ENCODE measurements at places on chromosomes 11 and 22.

DNA sequence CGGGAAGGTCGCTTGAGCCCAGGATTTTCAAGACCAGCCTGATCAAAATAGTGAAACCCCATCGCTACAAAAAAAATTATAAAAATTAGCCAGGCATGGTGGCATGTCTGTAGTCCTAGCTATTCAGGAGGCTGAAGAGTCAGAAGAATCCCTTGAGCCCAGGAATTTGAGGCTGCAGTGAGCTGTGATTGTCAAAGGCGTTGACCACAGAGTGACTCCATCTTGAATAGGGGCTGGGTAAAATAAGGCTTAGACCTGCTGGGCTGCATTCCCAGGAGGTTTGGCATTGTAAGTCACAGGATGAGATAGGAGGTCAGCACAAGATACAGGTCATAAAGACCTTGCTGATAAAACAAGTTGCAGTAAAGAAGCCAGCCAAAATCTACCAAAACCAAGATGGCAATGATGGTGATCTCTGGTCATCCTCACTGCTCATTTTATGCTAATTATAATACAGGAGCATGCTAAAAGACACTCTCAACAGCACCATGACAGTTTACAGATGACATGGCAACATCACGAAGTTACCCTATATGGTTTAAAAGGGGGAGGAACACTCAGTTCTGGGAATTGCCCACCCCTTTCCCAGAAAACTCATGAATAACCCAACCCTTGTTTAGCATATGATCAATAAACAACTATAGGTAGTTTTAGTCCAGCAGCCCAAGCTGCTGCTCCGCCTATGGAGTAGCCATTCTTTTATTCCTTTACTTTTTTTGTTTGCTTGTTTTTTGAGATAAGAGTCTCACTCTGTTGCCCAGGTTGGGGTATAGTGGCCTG, 2.8 kb upstream of the RDX start:
- no peak for DNase-seq

DNA sequence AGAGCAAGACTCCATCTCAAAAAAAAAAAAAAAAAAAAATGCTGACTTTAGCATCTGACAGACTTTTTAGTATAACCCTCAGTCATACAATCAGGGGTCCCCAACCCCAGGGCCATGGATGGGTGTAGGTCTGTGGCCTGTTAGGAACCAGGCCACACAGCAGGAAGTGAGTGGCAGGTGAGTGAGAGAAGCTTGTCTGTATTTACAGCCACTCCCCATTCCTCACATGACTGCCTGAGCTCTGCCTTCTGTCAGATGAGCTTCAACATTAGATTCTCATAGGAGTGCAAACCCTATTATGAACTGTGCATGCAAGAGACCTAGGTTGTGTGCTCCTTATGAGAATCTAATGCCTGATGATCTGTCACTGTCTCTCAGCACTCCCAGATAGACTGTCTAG, 3.3 kb downstream of the FAM227A start:
- no peak for DNase-seq

GRCh38 chr11:130300567-130300966, 14.2 kb downstream of the ZBTB44 start:
- no peak for DNase-seq

- no peak for DNase-seq
Observed at GRCh38 chr11:70146299-70146698, 56.8 kb upstream of the FADD start.

DNA sequence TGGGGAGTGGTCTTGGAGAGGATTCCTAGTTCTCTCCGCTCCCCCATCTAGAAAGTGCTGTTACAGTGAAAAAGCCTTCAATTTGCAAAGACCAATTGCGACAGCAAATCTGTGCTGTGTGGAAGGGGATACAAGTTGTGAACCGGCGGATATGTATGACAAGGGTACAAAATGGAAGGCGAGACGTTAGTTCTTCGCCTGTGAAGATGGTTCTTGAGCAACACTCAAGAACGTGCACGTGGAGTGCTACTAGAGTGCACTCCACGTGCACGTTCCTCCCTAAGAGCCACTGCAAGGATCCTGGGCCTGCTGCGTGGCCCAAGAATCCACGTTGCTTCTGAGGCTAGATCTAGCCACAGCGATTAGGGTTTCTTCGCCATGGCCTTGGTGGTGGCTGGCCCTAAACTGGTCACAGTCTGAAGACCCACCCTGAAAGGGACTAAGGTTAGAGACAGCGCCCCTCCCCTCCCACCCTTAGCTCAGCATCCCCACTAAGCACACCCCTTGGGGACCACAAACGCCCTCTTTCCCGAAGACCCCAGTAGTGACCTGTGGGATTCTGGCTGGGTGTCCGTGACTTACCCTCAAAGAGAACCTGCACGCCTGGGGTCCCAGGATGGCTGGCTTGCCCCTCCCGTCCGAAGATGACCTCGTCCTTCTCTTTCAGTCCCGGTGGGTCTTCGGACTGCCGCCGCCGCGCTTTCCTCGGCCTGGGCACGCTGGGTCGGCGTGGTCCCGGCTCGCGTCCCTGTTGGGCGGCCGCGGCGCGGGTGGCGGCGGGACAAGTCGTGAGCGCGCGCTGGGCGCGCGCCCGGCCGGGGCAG, 519 bp upstream of the PDE3B start:
- no peak for DNase-seq

- no peak for DNase-seq
Observed at GRCh38 chr22:23071230-23072076, 1.1 kb downstream of the GNAZ start.

DNA sequence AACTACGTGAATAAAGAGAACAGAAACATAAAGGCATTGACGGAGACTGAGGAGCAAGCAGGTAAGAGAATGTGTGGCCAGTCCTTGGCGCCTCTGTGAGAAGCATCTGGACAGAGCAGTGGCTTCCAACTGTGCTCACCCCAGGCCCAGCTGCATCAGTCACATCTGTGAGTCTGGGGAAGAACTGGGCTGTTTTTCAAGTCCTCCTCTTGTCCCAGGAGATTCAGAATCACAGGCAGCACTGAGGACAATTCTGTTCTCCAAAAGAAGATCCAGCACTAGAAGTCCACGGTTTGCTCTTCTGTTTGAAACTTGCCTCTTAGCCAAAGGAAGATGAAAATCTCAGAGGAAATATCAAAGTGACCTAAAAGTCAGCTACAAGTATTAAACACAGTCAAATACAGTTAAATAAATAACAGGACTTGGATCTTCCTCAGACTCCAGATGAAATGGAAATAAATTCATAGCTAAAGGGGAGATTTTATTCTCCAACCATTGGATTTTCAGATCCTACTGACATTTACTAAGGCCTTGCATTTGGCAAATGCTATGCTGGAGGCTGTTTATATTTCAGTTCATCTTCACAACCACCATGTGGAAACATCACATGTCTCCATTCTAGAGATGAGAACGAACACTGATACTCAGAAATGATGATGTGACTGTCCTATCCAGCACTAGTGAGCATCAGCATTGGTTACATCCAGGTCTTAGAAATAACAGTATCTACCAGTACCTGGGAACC, 14.1 kb downstream of the FAM181B start:
- no peak for DNase-seq

DNA sequence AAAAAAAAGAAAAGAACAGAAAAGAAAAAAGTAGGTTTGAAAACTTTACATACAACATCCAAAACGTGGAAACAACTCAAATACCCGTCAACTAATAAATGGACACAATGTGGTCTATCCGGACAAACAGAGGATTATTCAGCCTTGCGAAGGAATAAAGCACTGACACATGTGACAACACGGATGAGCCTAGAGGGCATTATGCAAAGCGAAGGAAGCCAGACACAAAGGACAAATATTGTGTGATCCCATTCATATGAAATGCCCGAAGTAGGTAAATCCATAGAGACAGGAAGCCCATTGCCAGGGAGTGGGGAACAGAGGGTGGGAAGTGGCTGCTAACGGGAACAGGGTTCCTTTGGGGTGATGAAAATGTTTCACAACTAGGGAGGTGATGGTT, 11.8 kb downstream of the RFPL1 start:
- DNase-seq, result no peak

GRCh38 chr11:45599161-45599943, 66.1 kb downstream of the CHST1 start:
- DNase-seq, result no peak

DNA sequence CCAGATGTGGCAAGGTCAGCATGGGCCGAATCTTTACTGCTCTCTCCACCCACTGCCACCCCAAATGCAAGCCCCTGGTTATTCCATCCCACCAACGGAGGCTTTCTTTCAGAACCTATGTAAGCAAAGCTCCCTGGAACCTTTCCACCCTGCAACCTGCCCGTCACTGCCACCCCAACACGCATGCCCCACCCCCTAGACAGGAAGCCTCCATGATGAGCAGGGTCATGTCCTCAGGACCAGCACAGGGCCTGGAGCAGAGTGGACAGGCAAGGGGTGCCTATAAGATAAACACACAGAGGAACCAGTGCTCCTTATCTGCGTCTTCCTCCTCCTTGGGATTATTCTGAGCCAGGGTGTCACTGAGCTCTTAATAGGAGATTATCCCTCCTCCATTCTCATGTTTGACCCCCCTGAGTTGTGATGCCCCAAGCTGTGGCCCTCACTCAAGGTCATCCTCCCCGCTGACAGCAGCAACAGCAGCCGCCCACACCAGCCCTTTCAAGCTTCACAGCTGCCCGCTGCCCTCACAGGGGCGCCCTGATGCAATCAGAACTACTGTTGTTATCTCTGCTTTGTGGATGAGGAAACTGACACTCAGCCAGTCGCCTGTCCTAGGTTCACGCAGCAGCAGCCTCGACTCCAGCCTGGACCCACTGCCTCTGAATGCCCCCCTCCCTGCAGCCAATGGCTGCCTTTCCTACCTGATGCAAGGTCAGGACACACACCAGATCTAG, 647.3 kb downstream of the TBC1D22A start:
- no peak for DNase-seq

- no peak for DNase-seq
Observed at GRCh38 chr22:28268171-28268570, 349.1 kb upstream of the PITPNB start.

GRCh38 chr22:50271519-50271970, 1.4 kb upstream of the MAPK11 start:
- no peak for DNase-seq

DNA sequence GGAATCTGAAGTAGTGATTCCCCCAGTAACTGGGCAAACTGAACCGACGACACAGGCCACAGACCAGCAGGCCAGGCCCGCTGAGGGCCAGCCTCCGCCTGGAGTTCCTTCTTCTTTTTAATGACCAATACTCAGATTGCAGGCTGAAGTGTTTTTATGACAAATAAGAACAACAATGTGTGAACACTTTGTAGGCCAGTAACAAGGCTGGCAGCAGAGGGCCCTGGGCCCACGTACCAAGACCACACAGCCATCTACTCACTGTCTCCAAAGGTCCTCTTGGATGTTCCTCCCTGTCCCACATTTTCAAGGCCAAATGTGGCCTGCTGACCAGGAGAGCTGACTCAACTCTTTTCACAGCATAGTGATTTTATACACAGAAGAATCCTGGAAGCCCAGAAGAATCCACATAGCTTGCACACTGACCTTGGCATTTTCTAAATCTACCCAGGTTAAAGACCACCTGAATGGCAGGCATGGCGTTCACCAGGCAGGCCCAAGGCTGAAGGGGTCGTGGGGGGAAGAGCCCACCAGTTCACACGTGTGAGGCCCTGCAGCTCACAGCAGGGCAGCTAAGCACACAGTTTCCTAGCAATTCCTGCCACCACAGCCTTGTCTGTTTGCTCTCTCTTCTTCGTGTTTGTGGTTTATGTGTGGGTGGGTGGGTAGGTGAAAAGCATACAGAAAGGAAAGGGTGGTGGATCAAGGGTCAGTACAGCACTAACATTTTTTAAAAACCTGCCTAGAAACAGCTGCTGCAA, 13.3 kb downstream of the SMCO4 start:
- peak; percentile 29 for DNase-seq

DNA sequence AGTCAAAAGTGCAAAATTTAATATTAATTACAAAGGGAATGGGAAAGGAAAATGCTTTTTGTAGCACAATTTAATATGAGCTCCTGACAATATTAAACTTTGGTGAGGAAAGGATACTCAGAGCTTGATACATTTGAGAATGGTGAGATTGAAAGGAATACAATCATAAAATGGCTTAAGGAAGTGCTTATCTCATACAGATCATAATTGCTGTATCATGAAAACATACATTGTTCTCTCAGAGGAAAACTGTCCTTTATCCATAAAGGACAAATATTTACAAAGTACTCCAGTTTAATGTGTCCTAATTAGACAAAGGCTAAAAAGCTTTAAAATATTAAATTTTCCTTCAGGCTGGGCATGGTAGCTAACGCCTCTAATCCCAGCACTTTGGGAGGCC, 260.4 kb downstream of the TMEM135 start:
- no peak for DNase-seq

DNA sequence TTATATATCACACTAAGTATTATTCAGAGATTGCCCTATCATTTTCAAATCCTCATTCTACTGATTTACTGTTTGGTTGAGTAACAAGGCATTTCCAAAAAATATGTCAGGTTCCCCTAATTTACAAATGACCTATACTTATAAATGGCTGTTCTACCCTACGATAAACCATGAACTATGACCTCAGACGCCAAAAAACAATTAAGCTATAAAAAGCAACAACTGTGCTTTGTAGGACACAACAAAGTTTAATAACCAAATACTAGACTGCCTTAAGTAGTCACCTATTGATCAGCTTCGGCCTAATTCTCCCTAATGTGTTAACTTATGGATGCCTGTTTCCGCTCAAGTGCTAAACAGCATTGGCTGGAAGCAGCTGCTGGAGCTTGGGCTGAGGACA, 53.2 kb downstream of the PICALM start:
- no peak for DNase-seq

GRCh38 chr22:25736378-25737011, 5.5 kb upstream of the MYO18B start:
- no peak for DNase-seq

GRCh38 chr11:64870176-64870892, 8.1 kb downstream of the EHD1 start:
- DNase-seq, result peak; percentile 88

DNA sequence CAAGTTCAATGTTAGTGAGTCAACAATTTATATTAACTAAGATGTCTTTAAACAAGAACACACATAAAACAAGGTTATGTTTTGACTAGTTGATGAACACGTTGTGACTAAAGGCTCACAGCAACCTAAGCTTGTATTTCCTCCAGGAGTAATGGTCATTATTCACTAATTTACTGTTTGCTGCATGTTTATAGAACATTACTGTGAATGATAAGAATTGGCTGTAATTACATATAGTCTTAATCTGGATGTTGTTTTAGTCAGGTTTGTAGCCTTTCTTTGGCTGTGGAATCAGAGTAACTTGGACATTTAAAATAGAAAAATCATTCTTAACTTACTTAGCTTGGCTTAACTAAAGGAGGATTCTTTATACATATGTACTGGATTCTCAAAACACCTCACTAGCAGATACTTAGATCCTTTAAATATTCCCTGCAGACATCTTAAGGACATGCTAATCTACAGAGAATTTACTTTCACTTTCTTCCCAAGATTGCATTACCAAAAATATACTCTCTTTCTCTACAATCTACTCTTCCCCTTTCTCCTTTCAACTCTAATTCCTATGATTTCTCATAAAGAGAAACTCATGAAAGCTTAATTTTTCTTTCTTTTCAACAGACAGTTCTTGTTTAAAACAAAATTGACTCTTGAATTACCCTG, 319.7 kb upstream of the CTSC start:
- DNase-seq, result no peak

GRCh38 chr11:119204066-119204465, 2.1 kb upstream of the CBL start:
- DNase-seq, result no peak

GRCh38 chr11:134017511-134018430, 51.1 kb upstream of the JAM3 start:
- DNase-seq, result no peak

- DNase-seq, result no peak
Observed at GRCh38 chr11:74397501-74398243, 561 bp downstream of the PGM2L1 start.

- DNase-seq, result no peak
Observed at GRCh38 chr11:1776944-1777715, 13.4 kb upstream of the CTSD start.
